ENCODE measurements at places on chromosomes 1 and 21. TPM values are rescaled to one million over a fixed set of nuclear protein-coding genes. Genes with fewer than 3 reads are reported as not detected.

RHEX gene
- not detected for total RNA-seq

TNFRSF9 gene
- 3.0 TPM for total RNA-seq

PROX1 gene
- 0.14 TPM for total RNA-seq

PTPN22 gene
- not detected for total RNA-seq
